ENCODE measurements at places on chromosomes 6 and 20. TPM values are rescaled to one million over a fixed set of nuclear protein-coding genes. Genes with fewer than 3 reads are reported as not detected.

Gene TTLL9
- 0.67 TPM for total RNA-seq

DNA sequence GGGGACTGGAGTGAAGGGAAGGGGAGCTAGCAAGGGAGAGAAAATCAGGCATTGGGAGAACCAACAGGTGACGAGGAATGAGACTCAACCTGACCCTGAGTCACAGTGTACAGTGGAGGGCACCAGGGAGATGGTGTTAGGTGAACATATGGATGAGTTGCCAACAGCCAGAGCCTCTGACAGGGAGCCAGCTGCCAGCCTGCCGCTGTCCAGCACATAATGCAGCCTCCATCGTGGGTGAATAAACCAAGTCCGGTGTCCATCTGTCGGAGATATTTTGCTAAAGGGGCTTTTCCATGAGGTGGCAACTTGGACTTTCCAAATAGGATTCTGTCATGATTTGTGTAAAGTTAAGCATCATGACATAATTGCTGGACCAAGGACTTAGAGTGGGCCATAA, 88.1 kb downstream of the CDH4 start:
- DNase-seq, result no peak

DNA sequence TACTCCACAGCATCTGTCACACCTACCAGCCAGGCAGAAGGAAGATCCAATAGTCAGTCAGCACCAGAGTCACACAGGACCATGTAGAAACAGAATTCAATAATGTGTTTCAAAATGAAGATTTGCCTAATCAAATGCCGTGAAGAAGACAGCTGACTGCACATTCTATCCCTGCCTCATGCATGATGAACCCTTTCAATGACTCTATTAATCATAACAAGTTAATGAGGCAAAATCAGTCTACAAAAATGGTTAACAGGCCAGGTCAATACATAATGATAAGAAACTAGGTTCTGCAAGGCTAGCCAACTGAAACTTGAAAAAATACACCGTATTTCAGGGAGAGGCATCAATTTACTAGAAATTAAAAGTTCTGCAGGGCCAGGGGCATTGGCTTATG, 6.7 kb upstream of the PNRC1 start:
- no peak for DNase-seq

Gene TCP11
- total RNA-seq, result 0.24 TPM

Gene DEFB132
- total RNA-seq, result not detected

- no peak for DNase-seq
These were observed 50.9 kb downstream of the MAP7 start for GRCh38 chr6:136499370-136499769.

DNA sequence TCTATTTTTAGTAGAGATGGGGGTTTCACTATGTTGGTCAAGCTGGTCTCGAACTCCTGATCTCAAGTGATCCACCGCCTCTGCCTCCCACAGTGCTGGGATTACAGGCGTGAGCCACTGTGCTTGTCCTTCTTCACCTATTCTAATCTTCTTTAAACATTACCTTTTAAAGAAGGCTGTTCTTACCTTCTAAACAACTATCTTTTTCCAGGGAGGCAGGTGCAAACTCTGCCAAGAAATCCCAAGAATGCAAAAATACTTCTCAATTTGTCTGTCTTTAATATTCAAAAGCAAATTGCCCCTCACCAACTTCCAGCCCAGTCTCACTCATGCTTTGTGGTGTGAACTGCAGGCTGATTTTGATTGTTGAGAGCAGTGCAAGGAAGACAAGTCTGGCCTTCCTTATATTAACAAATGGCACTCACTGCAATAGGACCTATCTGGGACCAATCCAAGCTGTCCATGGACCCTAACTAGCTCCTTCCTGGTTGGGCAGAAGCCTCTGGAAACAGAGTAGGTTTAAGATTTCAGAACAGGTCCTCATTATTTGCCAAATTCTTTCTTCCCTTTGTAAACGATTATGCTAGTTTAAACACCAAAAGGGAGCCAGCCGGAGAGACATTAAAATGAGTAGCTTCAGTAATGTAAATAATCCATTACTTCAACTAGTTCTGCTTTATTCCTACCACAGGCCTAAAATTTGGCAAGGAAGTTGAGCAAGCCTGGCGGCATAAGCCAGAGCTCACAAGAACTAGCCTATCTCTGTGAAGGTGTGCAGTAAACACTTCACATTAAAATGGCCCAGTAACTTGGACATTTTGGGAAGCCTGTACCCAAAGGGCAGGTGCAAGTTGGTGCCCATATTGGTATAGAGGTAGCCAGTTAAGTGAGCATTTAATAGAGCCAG, 1.6 kb downstream of the SCAND1 start:
- DNase-seq, result no peak

GRCh38 chr20:41340327-41341055, at the start of gene LPIN3:
LPIN3 (plus strand) TSS chr20:41340821; CDS start chr20:41345804, 4,983 bp downstream.
- DNase-seq, result peak; percentile 66

DNA sequence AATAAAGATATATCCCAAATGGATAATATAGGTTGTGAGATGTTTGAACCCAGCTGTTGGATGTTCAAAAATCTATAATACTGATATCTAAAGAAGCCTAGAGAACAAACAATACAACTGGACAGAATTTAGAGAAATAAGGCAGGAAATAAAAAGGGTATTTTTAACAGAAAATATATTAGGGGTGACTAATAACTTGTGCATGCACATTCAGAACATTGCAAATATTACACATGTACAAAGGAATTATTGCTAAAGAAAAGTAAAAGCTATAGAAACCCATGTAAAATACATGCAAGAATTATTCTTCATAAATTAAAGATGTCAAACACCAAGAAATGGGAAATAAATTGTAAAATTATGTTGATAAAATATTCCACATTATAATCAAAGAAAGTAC, 32.7 kb upstream of the HCRTR2 start:
- no peak for DNase-seq

GRCh38 chr6:108113557-108114519, 39.3 kb upstream of the OSTM1 start:
- DNase-seq, result no peak

GRCh38 chr6:120363429-120363828, 970.9 kb downstream of the TBC1D32 start:
- DNase-seq, result no peak

DNA sequence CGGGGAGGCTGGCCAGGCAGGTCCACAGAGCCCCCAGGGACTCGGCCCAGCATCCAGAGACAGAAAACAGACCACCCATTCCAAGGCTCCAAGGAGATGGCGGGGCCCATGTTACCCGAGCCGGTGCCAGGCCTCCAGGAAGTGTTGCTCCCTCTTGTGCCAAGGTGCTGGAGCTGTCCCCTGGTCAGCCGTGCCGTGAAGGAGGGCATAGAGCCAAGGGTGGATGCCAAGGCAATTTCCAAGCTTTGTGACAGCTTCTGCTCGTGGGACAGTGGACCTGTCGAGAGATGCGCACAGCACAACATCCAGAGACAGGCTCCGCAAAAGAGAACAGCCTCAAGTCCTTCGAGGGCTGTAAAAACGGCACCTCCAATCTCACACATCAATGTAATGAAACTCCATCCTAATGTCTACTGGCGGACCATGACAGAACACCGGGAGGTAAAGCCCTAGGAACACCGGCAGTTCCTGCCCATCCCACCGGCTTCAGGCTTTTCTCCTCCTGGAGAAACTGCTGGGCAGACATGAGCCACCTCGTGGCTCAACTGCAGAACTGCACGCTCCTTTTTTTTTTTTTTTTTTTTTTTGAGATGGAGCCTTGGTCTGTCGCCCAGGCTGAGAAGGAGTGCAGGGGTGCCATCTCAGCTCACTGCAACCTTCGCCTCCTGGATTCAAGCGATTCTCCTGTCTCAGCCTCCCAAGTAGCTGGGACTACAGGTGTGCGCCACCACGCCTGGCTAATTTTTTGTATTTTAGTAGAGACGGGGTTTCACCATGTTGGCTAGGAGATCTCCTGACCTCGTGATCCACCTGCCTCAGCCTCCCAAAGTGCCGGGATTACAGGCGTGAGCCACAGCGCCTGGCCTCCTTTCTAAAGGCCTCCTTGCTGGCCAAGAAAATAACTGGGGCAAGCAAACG, 30.9 kb upstream of the AVP start:
- DNase-seq, result no peak

- DNase-seq, result no peak
These were observed 568.0 kb downstream of the KIF16B start for GRCh38 chr20:16005021-16005914.

Gene PNISR
- total RNA-seq, result 194 TPM

DNA sequence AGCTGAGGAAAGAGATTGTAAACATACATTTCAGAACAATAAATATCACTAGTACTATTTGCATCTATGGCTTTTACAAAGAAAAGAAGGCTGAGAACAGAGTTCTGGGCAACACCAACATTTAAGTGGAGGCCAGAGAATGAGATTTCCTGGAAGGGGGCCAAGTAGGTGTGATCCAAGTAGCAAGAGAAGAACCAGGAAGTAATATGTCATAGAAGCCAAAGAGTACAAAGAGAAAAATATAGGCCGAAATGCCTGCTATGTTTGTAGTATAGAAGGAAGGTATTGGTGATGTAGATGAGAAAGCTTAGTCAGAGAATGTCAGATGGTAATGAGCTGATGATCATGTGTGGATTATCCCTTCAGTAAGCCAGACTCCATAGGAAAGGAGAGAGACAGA, 94.5 kb downstream of the PERP start:
- DNase-seq, result no peak

GRCh38 chr6:26175428-26176181, 88.4 kb downstream of the HFE start:
- DNase-seq, result no peak

- no peak for DNase-seq
These were observed 190.3 kb downstream of the TAF4 start for GRCh38 chr20:61875221-61875885.

GRCh38 chr6:26327450-26328264, 37.3 kb upstream of the BTN3A2 start:
- no peak for DNase-seq

Gene SFT2D1
- 26.6 TPM for total RNA-seq

Gene PTPRK
- total RNA-seq, result 93.7 TPM

- DNase-seq, result no peak
These were observed 404.1 kb upstream of the PLCB4 start for GRCh38 chr20:8664778-8665177.

Gene TMEM151B
- total RNA-seq, result 0.45 TPM

GRCh38 chr20:1623501-1624205, 3.8 kb upstream of the SIRPB1 start:
- no peak for DNase-seq

Gene COMMD7
- total RNA-seq, result 40.8 TPM

DNA sequence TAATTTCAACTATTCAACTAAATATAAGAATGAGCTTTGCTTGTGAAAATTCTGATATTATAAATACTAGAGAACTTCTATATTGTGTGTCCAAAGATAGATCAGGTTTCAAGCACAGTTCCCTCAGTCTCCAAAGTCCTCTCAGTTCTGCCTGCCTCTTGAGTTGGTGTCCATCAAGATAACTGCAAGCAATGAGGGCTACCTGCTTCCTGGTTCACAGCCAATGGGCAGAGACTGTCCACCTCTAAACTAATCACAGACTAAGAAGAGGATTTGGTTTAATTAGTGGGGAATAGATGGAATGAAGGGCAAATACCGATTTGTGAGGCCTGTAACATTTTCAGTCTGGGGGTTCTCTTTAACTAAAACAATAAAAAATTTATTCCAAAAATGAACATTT, 41.3 kb upstream of the LOC128125822 start:
- DNase-seq, result no peak

GRCh38 chr6:25590986-25591385, 61.0 kb upstream of the SCGN start:
- DNase-seq, result no peak

Gene PRPH2
- total RNA-seq, result 0.11 TPM

Gene SUMO4
- 3.4 TPM for total RNA-seq

GRCh38 chr6:106939208-106939607, 35.3 kb downstream of the CD24 start:
- DNase-seq, result no peak

Gene PPP1R3G
- 1.3 TPM for total RNA-seq

GRCh38 chr6:2307799-2308198, 62.4 kb upstream of the GMDS start:
- DNase-seq, result no peak

DNA sequence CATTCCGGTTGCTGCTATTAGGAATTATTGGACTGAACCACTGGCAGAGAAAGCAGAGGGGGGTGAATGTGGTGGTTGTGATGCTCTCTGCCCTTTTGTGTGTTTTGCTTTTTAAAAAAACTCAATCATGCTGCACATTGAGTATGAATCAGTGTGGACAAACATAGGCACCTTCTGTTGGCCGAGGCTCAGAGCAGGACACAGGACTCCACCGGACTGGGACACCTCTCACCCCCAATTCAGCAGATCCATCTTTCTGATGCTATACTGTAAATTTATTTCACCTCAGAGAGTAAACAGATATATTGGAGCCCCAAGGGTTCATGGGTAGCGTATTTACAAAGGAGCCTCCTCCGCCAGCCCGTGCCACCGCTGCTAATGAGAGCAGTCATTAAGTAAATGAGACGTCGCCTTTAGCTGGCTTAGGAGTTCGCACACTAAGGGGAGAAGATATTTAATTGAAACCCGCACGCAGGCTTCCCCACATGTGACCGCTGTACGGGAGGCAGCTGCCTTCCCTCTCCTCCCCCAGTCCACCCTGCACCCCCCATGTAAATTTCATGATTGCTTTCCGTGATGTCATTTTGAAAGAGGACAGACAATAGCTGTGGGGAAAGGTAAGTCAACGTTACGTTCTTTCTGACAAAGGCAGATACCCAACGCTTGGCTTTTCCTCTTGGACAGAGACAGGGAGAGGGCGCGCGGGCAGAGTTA, at the start of gene MYT1:
TSS of gene MYT1 (plus strand) at position 330 of the 714 bp plus-strand sequence. CDS start 34,410 bp downstream, outside the sequence.
- DNase-seq, result no peak

GRCh38 chr20:16462711-16463110, 110.5 kb downstream of the KIF16B start:
- DNase-seq, result no peak

DNA sequence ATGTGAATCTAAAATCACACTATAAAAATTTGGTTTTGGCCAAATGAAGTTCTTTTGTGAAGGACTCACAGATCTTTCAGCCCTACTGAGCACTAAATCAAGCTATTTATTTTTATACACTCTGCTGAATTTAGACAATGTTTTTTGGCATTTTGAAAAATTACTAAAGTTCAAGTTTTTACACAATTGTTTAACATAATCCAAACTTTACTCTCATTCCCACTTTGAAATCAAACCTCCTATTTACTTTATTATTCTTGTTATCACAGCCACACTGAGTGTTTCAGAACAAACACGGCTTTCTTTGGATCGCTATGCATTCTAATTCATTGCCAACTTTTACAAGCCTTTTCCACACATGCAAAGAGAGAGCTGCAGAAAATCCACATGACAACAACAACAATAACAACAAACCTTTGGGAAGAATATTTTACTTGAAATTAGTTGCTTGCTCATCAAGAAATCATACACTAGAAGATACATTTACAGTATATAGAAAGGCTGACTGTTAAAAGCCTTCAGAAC, 49.1 kb upstream of the TMEM30A start:
- DNase-seq, result no peak

Gene MACROD2
- total RNA-seq, result 10.0 TPM

DNA sequence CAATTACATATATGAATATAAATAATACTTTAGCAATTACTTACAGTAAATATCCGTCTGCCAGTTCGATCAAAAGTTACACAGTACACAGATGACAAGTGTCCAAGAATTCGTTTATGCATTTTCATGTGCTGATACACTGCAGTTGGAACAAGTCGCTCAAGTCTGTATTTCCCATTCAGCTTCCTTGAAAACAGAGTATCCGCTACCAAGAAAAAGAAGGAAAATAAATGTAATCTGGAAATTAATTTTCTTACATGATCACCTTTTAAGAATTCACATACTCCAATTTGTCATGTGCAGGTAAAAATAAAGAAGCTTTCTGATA, 35.3 kb downstream of the PHIP start:
- DNase-seq, result no peak
